Hindlimb muscle (tissue), 1 donor: ENCODE measurements at places on chromosomes 5 and 9.

DNA sequence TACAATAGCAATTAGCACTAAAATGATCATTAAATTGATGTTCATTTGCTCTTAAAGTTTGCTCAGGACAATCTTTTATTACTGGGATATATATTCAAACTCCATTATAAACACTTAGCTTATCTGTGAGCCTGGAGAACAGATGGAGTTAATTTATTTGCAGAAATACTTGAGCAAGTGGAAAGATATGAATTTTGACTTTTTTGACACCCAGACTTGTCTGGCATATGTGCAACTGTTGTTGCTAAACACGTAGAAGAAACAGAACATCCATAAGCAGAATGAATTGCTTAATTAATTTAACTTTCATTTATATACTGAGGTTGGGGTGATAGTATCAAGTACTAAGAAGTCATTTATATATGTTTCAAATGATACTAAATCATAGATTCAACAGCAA lies 820.7 kb upstream of the TYRP1 start:
- DNase-seq, result no peak

DNA sequence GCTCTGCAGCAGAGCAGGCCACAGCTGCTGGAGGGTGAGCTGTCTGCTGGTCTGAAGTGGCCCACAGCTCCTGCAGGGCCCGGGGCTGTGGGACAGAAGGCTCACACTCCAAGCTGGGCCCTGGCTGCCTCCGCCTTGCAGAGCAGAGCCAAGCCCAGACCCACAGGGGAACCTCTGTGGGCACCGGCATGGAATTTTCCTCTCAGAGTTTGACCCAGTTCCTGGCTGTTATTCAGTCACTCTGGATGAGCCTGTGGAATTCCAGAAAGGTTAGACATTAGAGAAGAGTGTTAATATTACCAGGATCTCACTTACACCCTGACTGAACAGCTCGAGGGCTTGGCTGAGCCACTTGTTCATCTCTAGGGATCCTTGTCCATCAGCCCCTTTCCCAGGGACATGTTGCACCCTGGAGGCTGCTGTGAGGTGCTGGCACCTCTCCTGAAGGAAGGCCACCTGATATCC lies 17.5 kb downstream of the IL9 start:
- DNase-seq, result no peak

GRCh38 chr9:129282731-129283211 lies 104.7 kb upstream of the IER5L start:
- no peak for DNase-seq

- no peak for DNase-seq
Measured at GRCh38 chr5:31192442-31192841, 1.0 kb upstream of the CDH6 start.
